ENCODE measurements at places on chromosomes 13 and 19. TPM values are rescaled to one million over a fixed set of nuclear protein-coding genes. Genes with fewer than 3 reads are reported as not detected.

- no peak for DNase-seq
Measured at GRCh38 chr19:6219586-6220290, 60.0 kb downstream of the MLLT1 start.

Gene METTL21C
- 17.6 TPM for polyA plus RNA-seq

GRCh38 chr13:50955798-50956197 is 46.2 kb downstream of the RNASEH2B start:
- no peak for DNase-seq

DNA sequence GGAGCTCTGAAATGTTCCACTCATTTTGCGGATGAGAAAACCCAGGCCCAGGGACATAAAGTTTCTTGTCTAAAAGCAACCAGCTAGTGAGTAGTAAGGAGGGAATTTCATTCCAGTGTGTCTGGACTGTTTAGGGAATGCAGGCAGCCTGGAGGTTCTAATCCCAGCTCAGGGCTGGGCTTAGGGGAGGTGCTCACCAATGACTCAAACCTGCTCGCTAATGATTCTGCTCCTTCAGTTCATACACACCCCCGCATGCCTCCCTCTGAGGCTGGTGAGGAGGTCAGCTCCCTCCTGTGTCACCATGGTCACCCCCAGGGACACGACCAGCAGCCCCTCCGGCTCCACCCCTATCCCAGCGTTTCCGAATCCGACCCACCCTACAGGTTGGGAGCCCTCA is 34.6 kb downstream of the CYP4F2 start:
- DNase-seq, result no peak

Gene BRCA2
- polyA plus RNA-seq, result 2.0 TPM

- no peak for DNase-seq
Measured at GRCh38 chr19:17328517-17329365, 5.9 kb downstream of the ANO8 start.

DNA sequence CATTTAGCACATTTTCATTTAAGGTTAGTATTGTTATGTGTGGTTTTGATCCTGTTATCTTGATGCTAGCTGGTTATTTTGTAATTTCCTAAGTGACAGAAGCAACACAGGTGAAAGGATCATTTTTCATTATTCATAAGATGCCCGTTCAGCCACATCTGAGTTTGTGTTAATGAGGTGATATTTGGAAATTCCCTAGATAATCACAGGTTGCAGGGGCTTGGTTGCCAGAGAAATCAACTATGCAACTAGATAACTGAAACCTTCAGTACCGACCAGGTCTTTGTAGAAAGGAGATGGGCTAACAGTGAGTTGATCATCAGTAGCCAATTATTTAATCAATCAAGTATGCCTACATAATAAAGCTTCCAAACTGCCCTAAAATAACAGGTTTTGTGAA is 121.3 kb upstream of the UFM1 start:
- no peak for DNase-seq

Gene ZNF571
- polyA plus RNA-seq, result 5.6 TPM

Gene RPS28
- 697 TPM for polyA plus RNA-seq

Gene MUC16
- polyA plus RNA-seq, result not detected

Gene ZBTB7A
- polyA plus RNA-seq, result 8.0 TPM

DNA sequence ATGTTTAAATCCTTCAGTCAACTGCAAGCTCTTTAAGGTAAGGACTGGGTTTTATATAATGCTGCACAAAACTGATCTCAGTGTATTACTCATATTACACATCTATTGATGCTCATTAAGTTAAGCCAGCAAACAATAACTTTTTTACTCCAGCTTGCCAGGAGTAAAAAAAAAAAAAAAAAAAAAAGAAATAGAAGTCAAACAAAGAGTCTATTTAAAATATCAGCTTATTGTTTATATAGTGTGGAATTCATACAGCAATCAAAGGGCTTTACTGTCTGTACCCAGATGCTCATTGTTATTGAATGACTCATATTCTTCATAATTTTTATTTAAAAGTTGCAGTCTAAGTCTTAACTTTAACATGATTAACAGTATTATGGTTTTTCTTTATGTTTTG is 21.8 kb upstream of the KBTBD7 start:
- DNase-seq, result no peak

Gene ZNF565
- polyA plus RNA-seq, result 5.9 TPM

GRCh38 chr13:49836516-49836915 is 44.0 kb upstream of the KPNA3 start:
- DNase-seq, result no peak

- DNase-seq, result peak; percentile 66
Measured at GRCh38 chr19:14248578-14249011, 42.6 kb upstream of the ADGRL1 start.

Gene SYT5
- polyA plus RNA-seq, result not detected

Gene CD33
- 3.8 TPM for polyA plus RNA-seq

GRCh38 chr13:31042049-31042448 is 109.6 kb downstream of the TEX26 start:
- no peak for DNase-seq

DNA sequence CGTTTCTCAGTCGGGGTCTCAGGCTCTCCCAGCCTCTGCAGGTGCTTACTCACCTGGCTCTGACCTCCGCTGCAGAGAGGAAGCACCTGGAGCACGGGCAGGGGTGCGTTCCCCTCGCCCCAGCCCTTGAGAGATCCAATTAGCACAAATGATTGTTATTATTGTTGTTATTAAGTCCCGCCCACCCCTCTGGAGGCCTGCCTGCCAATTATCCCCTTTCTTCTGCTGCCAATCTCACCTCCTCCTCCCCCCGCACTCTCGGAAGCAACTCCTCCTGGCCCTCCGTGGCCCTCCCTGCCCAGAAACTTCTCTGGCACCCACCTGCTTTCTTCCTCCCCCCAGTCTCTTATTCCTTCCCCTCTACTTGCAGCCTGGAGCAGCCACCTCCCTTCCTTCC is 8.8 kb downstream of the ZNF787 start:
- DNase-seq, result no peak

DNA sequence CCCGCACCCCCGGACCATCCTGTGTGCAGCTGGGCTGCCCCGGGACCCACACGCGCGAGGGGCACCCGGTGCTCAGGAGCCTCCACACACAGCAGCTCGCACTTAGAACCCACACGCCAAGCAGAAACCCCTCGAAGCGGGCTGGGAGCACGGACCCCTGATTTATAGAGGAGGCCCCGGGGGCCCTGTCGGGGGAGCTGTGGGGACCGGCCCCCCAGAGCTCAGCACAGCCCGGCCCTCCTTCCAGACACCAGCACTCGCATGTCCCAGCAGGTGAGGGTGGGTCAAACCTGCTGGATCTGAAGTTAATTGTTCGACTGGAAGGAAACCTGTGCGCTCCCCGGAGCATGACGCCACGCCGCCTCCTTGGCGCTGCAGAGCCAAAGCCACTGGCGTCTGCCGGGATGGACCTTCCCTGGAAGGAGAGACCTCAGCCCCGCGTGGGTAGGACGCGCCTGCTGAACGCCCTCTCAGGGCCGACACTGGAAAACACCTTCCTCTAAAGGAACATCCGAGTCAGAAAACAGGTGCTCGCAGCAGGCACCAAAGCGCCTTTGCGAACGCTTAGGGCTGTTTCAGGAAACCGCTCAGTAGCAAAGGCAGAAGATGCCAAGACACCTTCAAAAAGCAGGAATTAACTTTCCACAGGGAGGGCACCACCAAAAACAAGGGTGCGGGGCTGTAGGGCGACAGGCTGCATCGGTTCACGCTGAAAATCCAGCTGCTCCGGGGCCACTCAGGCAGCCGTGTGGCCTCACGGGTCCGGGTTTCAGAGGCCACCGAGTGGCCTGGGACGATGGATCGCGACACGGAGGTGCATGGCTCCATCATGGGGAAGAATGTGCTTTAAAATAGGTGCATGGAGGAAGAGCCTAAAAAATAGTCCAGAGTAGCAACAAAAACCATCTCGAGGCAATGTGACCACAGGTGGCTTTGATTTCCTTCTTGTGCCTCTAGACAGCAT is 37.8 kb upstream of the GRTP1 start:
- no peak for DNase-seq

- no peak for DNase-seq
Measured at GRCh38 chr19:10965398-10965797, 4.6 kb downstream of the SMARCA4 start.

Gene MAB21L1
- 7.0 TPM for polyA plus RNA-seq

DNA sequence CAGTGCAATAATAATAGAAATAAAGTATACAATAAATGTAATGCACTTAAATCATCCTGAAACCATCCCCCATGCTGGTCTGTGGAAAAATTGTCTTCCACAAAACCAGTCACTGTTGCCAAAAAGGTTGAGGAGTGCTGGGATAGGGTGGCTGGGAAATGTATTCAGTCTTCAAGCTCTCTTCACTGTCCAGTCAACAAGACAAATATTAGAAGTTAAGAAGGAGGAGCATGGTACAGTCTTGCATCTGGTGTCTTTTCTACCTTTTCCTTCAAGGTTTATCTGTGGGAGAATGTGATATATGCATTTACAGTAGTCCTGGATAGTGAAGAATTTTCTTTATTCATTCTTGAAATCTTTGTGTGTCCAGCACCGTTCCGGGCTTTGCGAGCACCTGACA is 203.4 kb downstream of the GPC5 start:
- no peak for DNase-seq

GRCh38 chr19:29811125-29812079 is at the start of gene CCNE1:
CCNE1 (plus strand) TSS chr19:29811991; CDS start chr19:29812556, 565 bp downstream.
- DNase-seq, result no peak

DNA sequence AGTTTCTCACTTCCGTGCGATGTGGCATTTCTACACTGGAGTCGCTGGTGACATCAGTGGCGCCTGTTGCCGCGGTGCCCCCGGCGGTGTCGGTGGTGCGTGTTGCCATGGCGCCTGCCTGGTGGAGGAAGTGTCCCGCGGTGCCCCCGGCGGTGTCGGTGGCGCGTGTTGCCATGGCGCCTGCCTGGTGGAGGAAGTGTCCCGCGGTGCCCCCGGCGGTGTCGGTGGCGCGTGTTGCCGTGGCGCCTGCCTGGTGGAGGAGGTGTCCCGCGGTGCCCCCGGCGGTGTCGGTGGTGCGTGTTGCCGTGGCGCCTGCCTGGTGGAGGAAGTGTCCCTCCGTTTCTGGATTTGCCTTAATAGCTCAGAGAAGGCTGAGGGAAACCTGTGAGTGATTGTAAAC is 127.6 kb downstream of the KDM4B start:
- DNase-seq, result no peak

GRCh38 chr13:23144431-23144830 is 36.3 kb upstream of the SGCG start:
- no peak for DNase-seq

- DNase-seq, result no peak
Measured at GRCh38 chr13:98480915-98481877, 95.7 kb downstream of the STK24 start.

Data from forelimb muscle (tissue), 1 donor.